Erythroblast (primary cell): ENCODE measurements at places on chromosomes 4 and X.
A peak's percentile ranks its signal among the peaks of the same experiment; 100 is the strongest.

- DNase-seq, result no peak
Measured at GRCh38 chrX:75986976-75987375, 185.9 kb upstream of the PBDC1 start.

DNA sequence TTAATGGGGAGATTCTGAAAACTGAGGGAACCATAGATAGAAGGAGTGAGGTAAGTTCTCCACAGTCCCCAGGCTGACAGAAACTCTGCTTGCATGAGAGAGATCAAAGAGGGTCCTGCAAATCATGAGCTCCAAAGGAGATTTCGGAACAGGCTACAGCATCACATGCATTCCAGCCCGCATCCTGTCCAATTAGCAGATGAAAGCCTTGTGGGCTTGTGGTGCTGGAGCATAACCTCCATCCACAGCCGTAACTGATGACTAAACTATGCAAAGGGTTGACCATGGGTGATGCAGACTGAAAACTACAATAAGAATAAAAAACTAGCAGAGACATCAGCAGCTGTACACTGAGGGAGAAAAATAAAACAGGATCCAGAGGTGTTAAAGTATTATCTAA lies 654.5 kb downstream of the TLL1 start:
- DNase-seq, result no peak

GRCh38 chrX:131728295-131729145 lies 184.6 kb downstream of the OR13H1 start:
- DNase-seq, result no peak

- DNase-seq, result no peak
Measured at GRCh38 chr4:181933471-181933870, 309.7 kb upstream of the TENM3 start.

GRCh38 chr4:182394181-182394580 lies 151.0 kb downstream of the TENM3 start:
- DNase-seq, result no peak

DNA sequence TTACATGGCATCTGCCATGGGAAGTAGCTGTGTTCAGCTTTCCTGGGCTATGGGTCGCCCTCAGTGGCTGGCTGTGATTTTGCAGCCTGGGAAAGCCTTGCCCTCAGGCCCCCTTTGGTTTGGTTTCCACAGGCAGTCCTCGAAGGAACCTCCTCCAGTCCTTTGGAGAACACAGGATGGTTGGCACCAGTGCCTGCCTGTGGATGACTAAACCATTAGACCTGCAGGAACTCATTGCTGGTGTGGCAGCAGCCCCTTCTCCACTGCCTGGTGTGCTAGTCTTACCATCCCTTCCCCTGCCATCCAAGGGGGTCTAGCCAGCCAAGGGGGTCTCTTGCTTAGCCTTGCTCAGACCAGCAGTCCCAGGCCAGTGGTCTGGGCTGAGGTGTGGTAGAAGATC lies 71.4 kb upstream of the PJA1 start:
- DNase-seq, result no peak

- no peak for DNase-seq
Measured at GRCh38 chr4:19806865-19807264, 444.8 kb upstream of the SLIT2 start.

GRCh38 chr4:65635051-65635821 lies 35.1 kb downstream of the EPHA5 start:
- DNase-seq, result no peak

GRCh38 chrX:2466876-2467656 lies 33.7 kb downstream of the DHRSX start:
- no peak for DNase-seq

GRCh38 chr4:86965019-86965976 lies 30.5 kb downstream of the AFF1 start:
- DNase-seq, result peak; percentile 38

GRCh38 chrX:123339221-123339905 lies 155.3 kb downstream of the GRIA3 start:
- DNase-seq, result no peak

GRCh38 chr4:172857026-172857425 lies 311.6 kb upstream of the GALNT7 start:
- no peak for DNase-seq

DNA sequence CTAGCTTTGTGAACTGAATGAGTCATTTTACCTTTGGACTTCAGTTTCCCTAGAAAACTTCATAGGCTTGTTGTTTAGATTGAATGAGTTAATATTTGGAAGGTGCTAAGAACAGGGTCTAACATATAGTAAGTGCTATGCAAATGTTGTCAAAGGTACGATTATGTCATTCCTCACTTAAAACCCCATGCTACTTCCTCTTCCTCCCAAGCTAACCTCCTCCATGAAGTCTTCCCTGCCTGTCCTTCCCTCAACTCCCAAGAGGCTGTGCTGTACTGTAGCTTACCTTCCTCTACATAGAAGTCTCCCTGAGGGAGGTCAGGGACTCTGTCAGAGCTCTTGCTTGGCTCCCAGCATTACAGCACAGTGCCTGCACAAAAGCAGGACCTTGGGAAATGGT lies 103.4 kb upstream of the PJA1 start:
- DNase-seq, result no peak

DNA sequence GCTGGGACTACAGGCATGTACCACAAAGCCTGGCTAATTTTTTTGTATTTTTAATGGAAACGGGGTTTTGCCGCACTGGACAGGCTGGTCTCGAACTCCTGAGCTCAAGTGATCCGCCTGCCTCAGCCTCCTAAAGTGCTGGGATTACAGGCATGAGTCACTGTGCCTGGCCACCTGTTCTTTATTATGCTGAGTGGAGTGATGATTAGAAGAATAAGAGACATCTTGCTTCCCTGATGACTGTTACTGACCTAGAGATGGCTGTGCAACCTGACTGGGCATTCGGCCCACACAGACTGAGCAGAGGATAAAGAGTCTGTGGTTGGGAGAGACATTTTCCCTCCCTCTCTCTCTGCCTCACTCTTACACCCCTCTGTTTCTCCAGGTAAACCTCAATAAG lies 56.7 kb downstream of the SPINK2 start:
- DNase-seq, result no peak

DNA sequence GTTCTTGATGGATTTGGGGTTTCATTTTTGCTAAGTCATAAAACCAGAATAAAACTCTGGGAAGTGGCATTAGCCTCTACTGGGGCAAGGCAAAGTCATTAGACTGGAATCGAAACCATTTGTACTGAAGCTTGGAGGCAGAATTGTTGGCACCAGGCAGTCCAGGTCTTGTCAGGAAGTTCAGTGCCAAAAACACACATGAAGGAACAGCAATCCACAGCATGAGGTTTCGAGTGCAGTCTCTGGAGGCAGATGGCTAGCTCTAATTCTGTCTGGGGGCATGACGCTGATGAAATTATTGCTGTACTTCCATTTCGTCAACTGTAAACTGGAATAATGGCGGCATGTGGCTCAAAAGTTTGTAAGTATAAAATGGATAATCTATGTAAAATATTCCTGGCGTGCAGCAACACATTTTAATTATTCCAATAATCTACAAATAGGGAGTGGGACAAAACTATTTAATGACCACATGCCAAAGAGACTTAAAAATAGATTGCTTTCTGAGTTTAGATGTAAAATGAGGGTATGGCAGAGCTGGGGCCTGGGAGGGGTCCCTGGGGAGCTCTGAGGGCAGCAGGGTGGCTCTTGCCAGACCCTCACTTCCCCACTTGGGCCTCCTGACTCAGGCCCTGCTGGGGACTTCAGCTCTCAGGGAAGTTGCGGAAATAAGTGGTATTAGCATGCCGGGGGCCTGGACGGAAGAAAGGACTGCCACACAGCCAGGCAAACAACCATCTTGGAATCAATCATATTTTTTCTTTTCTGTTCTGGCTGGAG lies 18.8 kb upstream of the CENPU start:
- DNase-seq, result no peak

- DNase-seq, result no peak
Measured at GRCh38 chr4:151865312-151865711, 104.5 kb upstream of the GATB start.
